ENCODE measurements at places on chromosomes 7 and 10. TPM values are rescaled to one million over a fixed set of nuclear protein-coding genes. Genes with fewer than 3 reads are reported as not detected.

- no peaks in the 10 kb centered on the region for H3K4me1 ChIP-seq
- DNase-seq = no peak
- no peaks in the 10 kb centered on the region for H3K36me3 ChIP-seq
- no peaks in the 10 kb centered on the region for H3K27me3 ChIP-seq
These were observed 109.0 kb downstream of the FZD1 start for GRCh38 chr7:91373111-91373800.

DNA sequence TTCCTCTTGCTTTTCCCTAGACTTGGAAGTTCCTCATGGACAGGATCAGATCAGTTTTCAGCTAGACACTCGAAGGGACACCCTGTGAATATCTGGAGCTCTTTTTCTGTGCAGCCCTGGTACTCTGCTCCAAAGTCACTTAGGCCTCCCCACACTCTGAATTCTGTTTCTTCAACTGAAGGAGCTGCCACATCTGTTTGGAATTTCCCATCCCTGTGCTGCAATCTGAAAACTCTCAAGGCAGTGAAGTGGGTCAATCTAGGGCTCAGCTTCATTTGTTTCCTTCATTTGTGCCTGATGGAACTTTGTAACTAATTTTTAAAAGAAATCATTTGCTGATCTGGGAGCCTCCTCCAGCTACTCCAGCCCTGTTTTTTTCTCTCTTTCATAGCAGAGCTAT, 9.6 kb downstream of the EPC1 start:
- DNase-seq = no peak
- peaks cover 26% of the 10 kb centered on the region for H3K4me1 ChIP-seq
- no peak overlapping the region for H3K4me3 ChIP-seq

FAM107B gene
- 1.3 TPM for polyA plus RNA-seq

DNA sequence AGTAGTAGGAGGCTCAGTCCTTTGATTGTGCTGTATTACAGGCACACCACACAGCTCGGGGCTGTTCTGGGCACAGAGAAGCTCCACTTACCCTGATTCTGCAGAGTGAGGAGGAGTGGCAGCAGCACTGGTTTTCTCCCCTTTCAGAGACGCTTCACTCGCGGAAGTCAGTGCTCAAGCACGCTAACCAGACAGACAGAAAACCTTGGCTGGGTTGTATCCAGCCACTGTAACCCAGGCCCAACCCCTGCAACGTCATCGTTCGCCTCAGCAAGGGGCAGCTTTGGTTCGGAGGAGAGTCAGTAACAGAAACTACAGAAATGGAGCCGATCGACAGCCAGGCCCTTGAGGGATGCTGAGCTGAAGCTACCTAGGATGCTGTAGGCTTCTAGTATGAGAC, 171.0 kb downstream of the SLC16A9 start:
- H3K27ac ChIP-seq = no peak overlapping the region
- no peak overlapping the region for H3K4me3 ChIP-seq
- H3K36me3 ChIP-seq = no peaks in the 10 kb centered on the region
- H3K4me1 ChIP-seq = peaks cover 8% of the 10 kb centered on the region

ACBD7 gene
- polyA plus RNA-seq = 0.54 TPM

SLC13A1 gene
- not detected for polyA plus RNA-seq

TUBB8 gene
- 0.13 TPM for polyA plus RNA-seq

GRCh38 chr7:136133551-136133950, 156.4 kb upstream of the MTPN start:
- H3K4me3 ChIP-seq = no peak overlapping the region
- no peak for DNase-seq
- H3K27me3 ChIP-seq = no peaks in the 10 kb centered on the region
- H3K36me3 ChIP-seq = no peaks in the 10 kb centered on the region
- H3K4me1 ChIP-seq = no peaks in the 10 kb centered on the region

DNA sequence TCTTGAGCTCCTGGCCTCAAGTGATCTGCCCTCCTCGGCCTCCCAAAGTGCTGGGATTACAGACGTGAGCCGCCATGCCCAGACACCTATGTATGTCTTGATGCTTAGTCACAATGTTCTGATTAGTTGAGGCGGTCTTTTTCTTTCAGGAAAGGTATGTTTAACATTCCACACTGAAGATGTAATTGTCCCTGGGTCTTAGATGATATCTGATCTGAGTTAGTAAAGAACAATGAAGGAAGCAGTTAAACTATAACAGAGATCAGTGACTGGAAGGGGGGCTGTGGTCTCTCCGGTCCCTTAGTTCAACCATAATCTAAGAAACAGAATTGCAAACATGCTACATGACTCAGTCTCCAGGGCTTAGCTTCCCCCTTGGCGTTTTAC, 31.5 kb upstream of the SH2D4B start:
- no peak overlapping the region for H3K4me3 ChIP-seq
- H3K27ac ChIP-seq = peak overlapping the region; percentile 5
- H3K27me3 ChIP-seq = no peaks in the 10 kb centered on the region
- peaks cover 72% of the 10 kb centered on the region for H3K4me1 ChIP-seq
- no peaks in the 10 kb centered on the region for H3K36me3 ChIP-seq

DNA sequence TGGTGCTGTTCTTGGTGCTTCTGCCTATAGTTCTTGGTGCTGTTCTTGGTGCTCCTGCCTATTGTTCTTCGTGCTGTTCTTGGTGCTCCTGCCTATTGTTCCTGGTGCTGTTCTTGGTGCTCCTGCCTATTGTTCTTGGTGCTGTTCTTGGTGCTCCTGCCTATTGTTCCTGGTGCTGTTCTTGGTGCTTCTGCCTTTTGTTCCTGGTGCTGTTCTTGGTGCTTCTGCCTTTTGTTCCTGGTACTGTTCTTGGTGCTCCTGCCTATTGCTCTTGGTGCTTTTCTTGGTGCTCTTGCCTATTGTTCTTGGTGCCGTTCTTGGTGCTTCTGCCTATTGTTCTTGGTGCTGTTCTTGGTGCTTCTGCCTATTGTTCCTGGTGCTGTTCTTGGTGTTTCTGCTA, 71.1 kb downstream of the PTPRN2 start:
- no peak overlapping the region for H3K4me3 ChIP-seq
- no peaks in the 10 kb centered on the region for H3K27me3 ChIP-seq
- H3K36me3 ChIP-seq = no peaks in the 10 kb centered on the region
- no peak for DNase-seq
- no peak overlapping the region for H3K27ac ChIP-seq
- H3K4me1 ChIP-seq = no peaks in the 10 kb centered on the region

- peak overlapping the region; percentile 95 for H3K27ac ChIP-seq
- peak overlapping the region; percentile 0 for H3K4me3 ChIP-seq
- H3K36me3 ChIP-seq = no peaks in the 10 kb centered on the region
- no peaks in the 10 kb centered on the region for H3K27me3 ChIP-seq
- no peak for DNase-seq
These were observed 188.9 kb downstream of the ADAM12 start for GRCh38 chr10:126199221-126199998.

DNA sequence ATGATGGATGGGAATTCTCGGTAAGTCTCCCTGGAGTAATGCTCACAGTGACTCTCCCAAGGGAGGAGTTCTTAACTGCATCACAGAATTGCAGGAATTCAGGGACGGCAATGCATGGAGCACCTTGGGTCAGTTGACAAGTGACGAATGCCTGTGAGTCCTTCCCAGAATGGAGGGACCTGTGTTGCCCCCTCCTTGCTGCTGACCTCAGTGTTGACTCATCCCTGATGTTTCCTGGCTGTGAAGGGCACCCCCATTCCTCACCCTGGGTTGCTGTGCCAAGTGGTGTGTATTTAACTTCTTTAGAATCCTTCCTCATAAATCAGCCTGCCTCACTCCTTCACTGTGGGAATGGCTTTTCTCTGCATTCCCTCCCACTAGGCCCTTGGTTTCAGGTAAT, 98.9 kb downstream of the LRMDA start:
- peak overlapping the region; percentile 36 for H3K27ac ChIP-seq
- no peaks in the 10 kb centered on the region for H3K27me3 ChIP-seq
- H3K4me1 ChIP-seq = 0 out of 2 replicates have a peak, but pooled peaks cover 3% of the 10 kb centered on the region
- H3K36me3 ChIP-seq = no peaks in the 10 kb centered on the region
- no peak overlapping the region for H3K4me3 ChIP-seq
- DNase-seq = no peak

GRCh38 chr10:28722065-28722803, 44.9 kb downstream of the BAMBI start:
- H3K4me3 ChIP-seq = peak overlapping the region; percentile 57
- no peaks in the 10 kb centered on the region for H3K27me3 ChIP-seq
- H3K4me1 ChIP-seq = peaks cover 5% of the 10 kb centered on the region
- DNase-seq = peak; percentile 71
- no peaks in the 10 kb centered on the region for H3K36me3 ChIP-seq

DNA sequence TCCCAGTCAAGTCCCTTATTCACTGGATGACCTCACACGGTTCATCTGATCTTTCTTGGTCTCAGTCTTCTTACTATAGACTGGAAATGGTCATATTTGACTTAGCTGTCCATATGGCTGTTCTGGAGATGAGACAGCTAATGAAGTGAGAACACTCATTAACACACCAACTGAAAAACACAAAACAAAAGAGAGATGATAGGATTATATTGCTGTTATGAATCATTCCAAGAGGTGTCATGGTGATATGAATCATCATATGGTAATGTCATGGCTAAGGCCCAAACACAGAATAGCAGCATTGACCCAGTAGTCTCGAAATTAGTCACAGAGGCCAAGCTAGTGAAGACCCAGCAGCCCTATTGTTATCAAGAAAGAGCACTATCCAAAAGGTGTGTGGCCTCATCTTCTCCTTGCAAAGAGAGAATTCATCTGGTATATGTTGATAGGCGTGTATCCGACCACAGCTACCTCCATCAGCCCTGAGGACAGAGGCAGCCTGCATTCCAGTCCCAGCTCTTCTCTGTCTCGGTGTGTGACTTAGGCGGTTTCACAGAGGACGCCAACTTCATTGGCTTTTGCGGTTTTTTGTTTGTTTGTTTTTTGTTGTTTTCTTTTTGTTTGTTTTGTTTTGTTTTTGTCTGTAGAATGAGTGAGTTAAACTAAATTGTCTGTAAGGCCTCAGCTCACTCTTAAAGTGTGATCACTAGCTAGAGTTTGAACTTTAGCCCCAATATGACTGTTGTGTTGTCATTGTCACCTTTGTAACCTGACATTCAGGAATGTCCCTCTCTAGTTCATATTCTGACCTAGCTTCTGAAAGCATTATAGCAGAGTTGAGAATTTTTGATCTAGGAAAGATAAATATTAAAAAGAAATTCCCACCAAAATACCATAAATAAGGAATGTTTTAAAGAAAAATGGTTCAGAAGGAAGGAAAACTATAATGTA, 97.4 kb upstream of the PDCD4 start:
- H3K4me3 ChIP-seq = no peak overlapping the region
- H3K36me3 ChIP-seq = no peaks in the 10 kb centered on the region
- peaks cover 26% of the 10 kb centered on the region for H3K4me1 ChIP-seq

SFTPA1 gene
- not detected for polyA plus RNA-seq

SEMA3A gene
- polyA plus RNA-seq = 16.5 TPM

GRCh38 chr7:13946181-13946580, 43.3 kb downstream of the ETV1 start:
- no peak for DNase-seq
- H3K27me3 ChIP-seq = no peaks in the 10 kb centered on the region
- H3K4me3 ChIP-seq = peak overlapping the region; percentile 23
- H3K36me3 ChIP-seq = no peaks in the 10 kb centered on the region
- peaks cover 38% of the 10 kb centered on the region for H3K4me1 ChIP-seq

KCNH2 gene
- polyA plus RNA-seq = 6.4 TPM

EGR2 gene
- 0.47 TPM for polyA plus RNA-seq

GRCh38 chr7:44460325-44460724, 30.1 kb downstream of the NUDCD3 start:
- H3K36me3 ChIP-seq = peaks cover 23% of the 10 kb centered on the region
- H3K4me1 ChIP-seq = peaks cover 2% of the 10 kb centered on the region
- H3K4me3 ChIP-seq = no peak overlapping the region
- no peak overlapping the region for H3K27ac ChIP-seq
- DNase-seq = no peak

Data from SK-N-SH (cell line).